Activated T-cell treated with anti-CD3 and anti-CD28 coated beads for 1 hour (primary cell): ENCODE measurements at places on chromosomes 3 and 15.
A peak's percentile ranks its signal among the peaks of the same experiment; 100 is the strongest.

DNA sequence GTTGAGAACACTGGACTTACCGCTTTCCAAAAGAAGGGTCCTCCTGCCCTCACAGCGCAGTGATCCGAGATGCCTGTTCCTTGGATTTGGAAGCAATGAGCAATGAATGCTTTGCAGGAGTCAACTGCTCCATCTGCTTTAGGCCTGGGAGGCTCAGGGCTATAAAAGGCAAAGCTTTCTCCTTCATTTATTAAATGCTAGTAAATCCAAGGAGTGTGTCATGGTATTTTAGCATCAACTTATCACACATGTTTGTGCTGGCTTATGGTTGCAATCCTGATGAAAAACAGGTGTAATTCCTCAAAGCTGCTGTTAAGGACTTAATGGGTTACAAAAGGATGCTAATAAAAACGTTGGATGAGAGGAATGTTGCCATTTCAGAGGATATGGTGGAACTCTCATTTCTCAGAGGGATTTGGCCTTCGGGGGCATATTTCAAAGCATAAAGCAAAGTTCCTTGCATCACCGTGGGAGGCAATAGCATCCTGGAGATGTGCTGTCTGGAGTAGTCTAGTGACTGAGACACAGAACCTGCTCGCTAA is 158.5 kb upstream of the TPM1 start:
- no peak for DNase-seq

DNA sequence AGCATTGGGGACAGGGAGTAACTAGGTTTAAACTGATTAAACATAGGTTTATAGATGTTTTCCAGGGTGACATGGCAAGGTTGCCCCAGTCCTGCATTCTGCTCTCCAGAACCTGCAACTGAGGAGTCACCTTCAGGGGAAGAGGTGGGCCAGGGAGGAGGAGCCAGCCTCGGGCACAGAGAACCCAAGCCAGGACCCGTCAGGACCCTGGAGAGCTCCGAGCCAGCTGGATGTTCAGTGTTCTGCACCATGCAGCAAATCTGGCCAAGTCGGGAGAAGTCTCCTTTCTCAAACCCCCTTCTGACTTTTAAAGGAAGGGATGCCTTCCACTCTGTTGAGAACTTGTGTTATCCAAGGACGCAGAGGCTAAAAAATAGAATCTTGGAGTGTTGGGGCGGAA is 62.1 kb upstream of the SLC6A11 start:
- DNase-seq: peak; percentile 15

GRCh38 chr15:63067976-63068743 is 25.6 kb downstream of the TPM1 start:
- DNase-seq: no peak

GRCh38 chr15:59197454-59197853 is 9.2 kb upstream of the LDHAL6B start:
- DNase-seq: no peak

- DNase-seq: no peak
These were observed 65.6 kb upstream of the PLXNA1 start for GRCh38 chr3:126917232-126917804.

DNA sequence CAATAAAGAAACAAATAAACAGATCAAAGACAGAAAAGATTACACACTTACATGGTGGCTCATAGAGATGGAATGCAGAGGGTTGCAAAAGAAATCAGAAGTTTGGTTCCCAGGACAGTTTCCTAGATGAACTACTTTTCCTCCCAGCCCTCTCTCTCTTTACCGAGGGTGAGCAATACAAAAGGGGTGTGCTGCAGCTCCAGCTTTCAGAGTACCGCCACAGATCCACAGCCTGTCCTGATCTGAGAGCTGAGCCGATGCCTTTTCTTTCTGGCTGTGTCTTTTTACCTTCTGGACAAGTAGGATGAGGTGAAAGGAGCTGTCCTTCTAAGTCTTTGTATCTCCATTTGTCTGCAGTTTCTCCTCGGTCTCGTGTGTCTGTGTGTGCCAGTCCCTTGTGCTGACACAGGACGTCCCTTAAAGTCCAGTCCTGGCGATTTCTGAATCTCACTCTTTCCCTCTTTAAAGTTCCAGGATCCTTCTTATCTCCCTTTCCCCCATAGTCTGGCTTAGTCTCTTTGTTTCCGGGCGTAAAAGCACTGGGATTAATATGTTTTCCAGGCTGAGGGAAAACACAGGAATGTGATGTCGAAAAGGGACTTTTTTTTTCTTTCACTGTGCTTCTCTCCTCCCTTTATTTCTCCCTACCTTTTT is 540 bp downstream of the CCDC80 start:
- no peak for DNase-seq

GRCh38 chr15:88613074-88613944 is 7.8 kb upstream of the AEN start:
- DNase-seq: no peak

DNA sequence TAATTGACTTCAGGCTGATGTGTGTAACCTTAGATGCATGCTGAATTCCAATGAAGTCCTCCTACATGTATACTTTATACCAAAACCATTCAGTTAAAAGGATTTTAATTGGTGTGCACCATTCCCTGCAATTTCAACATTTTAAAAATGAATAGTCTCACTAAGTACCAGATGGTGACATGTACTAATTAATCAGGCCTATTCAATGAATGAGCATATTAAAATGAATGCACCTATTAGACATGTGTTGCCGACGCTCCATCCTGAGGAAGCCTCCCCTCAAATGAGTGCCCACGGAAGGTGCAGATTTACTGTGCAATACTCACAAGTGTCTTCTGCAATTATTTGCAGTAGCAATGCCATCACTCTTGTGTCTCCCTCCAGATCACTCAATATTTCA is 124.7 kb upstream of the TSPAN3 start:
- DNase-seq: no peak

DNA sequence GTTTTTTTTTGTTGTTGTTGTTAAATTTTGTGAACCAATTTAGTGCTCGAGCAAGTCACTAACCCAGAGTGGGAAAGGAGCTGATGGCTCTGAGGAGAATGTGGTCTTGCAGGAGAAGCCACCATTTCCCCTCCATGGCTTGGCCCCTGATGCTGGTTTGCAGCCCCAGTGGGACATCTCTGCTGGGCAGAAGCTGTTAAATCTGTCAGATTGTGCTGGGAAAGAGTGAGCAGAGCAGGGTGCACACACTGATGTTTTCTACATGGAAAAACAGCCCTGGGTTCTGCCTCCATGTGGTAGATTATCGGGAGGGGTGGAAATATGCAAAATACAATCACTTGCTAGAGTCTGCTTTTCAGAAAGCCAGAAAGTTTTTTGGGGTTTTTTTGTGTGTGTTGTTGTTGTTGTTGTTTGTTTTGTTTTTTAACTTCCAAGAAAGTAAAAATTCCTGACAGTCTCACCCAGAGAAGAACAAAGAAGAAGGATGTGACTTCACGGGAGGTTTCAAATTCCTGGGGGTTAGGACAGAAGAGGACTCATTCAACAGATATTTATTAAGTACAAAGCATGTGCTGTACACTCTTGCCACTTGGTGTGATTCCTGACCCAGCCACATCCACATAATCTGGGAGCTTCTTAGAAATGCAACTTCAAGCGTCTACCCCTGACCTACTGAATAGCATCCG is 133.7 kb downstream of the FOXB1 start:
- DNase-seq: no peak

DNA sequence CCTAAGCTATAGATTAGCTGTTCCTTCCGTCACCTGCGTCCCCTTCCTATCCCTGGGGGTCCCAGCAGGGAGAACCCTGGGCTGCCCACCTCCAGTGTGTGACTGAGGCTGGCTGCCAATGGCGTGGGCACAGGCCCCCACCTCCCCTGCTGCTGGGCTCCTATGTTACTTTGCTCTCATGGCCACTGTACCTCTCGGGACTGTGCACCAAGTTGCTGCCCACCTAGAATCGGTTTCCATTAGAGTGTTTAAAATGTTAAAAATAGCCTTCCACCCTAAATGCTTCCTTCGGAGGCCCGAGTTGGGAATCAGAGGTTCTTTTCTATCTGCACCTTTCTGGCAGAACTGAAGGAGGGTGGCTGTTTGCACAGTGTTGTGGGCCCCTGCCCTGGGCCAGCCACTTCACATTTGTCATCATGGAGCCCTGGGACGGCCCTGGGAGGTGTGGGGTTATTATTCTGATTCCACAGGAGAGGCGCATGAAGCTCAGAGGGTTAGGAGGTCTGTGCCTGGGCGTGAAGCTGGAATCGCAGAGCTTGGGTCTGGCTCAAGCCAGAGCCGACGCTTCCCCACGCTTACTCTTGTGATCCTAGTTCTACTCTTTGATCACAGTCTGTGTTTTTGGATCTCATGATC is 29.1 kb downstream of the IRAK2 start:
- no peak for DNase-seq
